ENCODE measurements at places on chromosomes 5 and 9.

DNA sequence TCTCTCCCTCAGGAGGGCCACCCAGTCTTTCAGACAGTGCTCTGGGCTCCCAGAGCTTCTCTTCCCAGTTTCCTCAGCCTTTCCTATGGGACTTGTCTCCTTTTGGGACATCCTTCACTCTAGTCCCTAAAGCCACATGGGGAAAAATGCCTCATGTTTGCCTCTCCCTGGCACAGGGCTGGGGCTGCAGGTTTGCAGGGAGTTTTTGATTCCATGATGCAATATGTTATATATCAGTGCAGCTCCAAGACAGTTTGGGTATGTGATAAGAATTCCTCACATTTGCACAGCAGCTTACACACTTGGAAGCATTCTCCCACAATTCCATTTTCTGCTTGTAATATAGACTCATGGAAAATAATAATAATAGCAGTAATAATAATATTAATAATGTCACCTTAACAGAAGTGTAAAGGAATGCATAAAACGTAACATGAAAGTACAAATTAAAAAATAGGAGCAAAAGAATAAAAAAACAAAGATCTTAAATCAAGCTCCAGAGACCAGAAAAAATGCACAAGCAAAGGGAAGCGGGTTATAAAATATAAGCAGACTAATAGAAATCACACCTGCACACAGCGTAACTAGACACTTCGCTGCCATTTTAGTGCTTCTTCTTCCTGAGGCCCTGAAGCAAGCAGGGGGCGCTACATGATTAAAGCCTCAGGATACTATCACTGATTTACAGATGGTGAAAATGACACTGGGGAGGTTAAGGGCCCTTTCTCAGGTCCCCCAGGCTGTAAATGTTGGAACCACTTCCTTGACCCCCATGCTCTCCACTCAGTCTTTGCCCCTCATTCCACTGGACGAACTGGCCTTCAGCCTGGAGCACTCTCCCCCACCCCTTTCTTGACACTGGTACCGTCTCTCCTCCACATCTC is 70.0 kb upstream of the IL17B start:
- no peak for DNase-seq

- no peak for DNase-seq
Observed at GRCh38 chr9:131144201-131144600, 18.8 kb downstream of the NUP214 start.

DNA sequence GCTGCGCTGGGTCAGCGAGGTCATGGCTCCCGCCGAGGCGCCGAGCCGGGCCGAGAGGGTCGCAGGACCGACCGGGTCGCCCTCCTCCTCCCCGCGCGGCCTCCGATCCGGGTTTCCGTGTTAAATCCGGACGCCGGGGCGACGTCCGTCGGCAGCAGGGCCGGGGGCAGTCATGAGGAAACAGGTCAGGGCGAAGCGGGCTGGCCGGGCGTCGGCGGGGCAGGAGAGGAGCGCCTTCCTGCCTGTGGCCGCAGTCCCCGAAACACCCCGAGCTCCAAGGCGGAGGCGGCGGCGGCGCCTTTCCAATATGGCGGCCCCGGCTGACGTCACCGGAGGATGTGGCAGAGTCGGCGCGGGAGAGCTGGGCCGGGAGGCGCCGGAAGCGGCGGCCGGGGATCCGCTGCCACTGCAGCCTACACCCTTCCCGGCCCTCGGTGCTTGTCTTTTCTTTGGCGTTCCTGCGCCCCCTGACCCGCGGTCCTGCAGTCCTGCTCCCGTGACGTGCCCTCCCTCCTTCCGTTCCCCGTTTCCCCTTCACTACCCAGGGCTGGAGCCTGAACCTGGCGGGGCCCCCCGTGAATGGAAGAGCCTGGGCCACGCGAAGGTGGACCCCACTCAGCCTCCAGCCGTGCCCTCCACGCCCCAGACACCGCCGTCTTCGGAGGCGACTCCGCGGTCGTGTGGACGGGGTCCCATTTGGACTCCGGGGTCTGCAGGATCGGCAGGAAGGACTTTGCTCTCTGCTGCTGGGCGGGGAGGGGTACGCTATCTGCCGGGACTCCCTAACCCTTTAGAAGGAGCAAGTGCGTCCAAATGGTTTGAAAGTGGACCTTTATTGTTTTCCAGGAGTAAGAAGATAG is at the start of gene GOLPH3:
Gene GOLPH3, minus strand, starts transcription at position 309 of the 860 bp plus-strand sequence. Its CDS starts 285 bp downstream, at position 24.
- DNase-seq: peak; percentile 88

- DNase-seq: no peak
Observed at GRCh38 chr5:178074266-178074952, 38.9 kb upstream of the N4BP3 start.

- no peak for DNase-seq
Observed at GRCh38 chr5:103409013-103409670, 150.6 kb downstream of the MACIR start.

DNA sequence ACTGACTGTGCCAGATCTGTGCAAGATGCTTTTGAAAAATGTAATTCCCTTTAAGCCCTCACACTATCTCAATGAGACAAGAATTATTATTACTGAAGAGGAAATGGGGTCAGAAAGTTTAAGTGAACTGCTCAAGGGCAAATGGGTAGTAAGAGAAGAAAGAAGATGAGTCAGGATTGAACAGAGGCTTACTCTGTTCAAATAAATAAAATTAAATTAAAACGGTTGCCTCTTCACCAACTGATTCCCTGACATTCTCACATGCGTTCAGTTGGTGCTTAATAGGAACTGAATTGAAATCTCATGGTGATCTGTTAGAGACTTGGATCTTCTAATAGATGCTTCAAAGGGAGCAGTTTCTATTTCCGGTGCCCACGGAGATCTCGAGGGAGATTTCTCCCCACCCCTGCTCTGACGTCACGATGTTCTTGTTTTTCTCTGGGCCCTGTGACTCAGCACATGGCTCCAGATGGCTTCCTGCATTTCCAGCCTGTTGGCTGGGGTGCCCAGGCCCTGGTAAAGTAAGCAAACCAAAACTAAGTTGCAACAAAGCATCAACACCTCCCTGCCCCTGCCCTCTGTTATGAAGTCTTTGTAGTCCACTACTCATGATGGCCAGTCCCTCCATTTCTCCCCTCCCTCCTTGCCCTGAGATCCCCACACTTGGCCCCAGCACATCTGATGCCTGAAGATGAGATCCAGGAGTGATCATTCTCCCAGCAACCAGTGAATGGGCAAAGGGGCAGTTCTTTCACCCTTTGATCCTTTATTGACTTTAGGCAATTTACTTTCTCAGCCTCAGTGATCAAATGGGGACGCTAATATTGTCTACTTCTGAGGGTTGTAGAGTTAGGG is 106.1 kb upstream of the CPEB4 start:
- no peak for DNase-seq

GRCh38 chr9:133975511-133975910 is 16.6 kb downstream of the VAV2 start:
- DNase-seq: no peak

GRCh38 chr5:82620957-82621600 is 342.9 kb upstream of the RPS23 start:
- no peak for DNase-seq

- DNase-seq: no peak
Observed at GRCh38 chr9:96100385-96101300, 201.3 kb downstream of the HSD17B3 start.

- peak; percentile 72 for DNase-seq
Observed at GRCh38 chr5:103271570-103272289, 13.2 kb downstream of the MACIR start.

GRCh38 chr9:36306471-36307306 is 48.4 kb upstream of the GNE start:
- DNase-seq: no peak

DNA sequence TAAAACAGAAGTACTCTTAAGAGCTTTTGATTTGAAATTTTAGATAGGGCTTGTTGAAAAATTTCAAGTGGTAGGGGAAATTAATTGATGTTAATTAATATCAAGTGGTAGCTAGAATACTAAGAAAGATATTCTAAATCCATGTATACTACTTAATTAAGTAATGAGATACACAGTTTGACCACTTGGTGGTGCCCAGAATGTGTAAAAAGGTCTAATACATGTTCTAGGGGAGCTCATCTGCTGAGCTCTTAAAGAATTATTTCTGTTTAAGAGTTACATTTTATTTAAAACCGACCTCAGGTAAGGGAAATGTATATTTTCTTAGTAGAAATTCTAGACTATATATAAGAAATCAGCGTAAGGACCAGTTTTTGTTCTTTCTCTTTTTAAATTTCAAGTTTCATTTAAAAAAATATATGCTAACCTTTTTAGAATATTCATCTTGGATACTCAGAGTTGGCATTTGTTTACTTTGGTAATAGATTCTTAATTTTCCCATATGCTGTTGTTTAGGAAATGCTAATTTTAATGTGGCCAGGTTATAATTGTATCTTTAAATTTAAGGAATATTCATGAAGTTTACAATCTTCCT is 61.5 kb downstream of the LNPEP start:
- DNase-seq: peak; percentile 69

GRCh38 chr5:62581836-62582597 is 3.4 kb downstream of the LRRC70 start:
- no peak for DNase-seq

DNA sequence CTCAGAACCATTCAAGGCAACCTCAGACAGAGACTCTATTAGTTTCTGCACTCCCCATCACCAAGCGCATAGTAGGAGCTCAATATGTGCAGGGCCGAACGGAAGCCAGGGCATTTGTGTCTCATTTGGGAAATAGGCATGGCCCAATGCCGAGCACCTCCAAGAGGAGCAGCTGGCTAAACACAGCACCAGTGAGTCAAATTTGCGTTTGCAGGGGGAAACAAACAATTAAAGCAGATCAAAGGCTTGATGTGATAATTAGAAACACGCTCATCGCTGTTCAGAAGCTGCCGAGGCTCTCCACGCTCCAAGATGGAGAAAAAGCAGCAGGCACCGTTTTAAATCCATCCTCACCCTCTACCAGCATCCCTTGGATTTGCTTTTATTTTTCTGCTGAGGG is 225.3 kb downstream of the AGTPBP1 start:
- no peak for DNase-seq

DNA sequence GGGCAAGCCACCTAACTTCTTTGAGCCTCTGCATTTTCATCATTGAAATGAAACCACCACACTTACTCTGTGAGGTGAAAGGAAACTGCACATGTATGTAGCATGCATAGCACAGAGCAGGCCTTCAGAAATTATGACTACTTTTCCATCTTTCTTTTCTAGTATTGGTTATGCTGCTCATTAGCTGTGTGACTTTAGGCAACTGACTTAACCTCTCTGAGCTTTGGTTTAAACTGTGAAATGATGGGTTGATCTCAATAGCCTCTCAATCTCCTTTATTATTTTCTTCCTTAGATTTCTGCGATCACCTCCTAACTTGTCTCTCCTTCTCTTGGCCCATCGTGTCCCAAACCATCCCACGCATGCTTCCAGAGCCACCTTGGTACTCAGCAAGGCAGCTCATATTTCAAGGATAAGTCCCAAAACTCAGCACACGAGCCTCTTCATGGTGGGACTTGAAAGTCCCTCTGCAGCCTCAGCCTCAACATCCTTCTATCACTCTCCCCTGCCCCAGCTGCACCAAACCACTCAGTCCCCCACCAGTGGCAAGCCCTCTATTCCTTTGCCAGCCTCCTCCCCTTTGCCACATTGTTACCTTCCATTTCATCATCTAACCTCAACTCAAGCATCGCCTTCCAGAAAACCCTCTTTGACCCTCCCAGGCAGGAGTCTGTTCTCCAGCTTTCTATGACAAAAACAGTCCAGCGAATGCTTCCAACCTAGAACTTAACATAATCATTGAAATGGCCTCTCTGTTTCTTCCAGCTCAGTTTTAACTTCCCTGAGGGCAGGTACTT is 60.3 kb upstream of the DNAH5 start:
- no peak for DNase-seq

DNA sequence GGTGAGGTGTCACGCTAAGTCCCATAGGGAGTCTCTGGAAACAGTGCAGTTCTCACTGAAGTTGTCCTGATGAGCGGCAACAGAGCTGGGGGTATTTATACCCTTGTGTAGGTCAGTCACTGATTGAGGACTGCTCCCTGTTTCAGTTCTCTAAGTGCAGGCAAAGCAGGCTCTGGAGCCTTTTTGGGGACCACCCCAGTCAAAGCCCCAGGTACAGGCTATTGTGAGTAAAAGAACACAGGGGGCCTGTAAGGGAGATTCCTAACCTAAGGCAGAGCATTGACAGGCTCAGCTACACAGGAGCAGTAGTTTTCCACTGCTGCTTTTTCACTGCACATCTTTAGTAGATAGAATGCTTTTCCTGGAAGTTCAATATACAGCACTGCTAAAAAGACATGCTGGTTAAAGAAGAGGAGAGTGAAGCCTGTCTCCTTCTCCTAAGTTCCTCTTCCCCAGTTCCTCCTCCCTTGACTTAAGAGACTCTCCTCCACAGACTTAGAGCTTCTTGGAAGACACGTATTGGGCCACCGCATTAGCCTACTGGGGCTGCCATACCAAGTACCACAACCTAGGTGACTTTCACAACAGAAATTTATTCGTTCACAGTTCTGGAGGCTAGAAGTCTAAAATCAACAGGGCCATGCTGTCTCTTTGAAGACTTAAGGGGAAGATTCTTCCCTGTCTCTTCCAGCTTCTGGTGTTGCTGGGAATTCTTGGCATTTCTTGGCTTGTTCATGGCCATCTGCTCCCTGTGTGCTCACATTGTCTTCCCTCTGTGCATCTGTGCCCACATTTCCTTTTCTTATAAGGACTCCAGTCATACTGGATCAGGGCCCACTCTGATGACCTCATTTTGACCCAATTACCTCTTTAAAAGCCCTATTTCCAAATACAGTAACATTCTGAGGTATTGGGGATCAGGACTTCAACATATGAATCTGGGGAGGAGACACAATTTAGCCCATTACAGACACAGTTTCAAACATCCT is 221.0 kb downstream of the ESM1 start:
- no peak for DNase-seq

DNA sequence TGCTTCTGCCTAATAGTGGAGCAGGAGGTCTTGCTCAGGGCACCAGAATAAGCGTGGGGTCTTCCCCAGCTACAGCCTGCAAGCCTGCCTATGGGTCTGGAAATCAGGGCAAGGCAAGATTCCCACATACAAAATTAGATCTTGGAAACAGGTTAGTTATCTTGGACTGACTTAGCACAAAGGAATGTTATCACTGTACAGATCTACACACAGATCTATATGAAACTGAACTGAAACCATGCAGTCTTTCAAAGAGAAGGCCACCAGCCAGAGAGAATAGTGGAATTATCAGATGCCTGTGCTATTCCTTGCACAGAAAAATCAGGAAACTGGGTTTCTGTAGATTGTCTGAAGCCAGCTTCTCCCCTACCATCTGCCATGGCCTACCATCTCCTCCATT is 585.7 kb downstream of the ACTL7B start:
- DNase-seq: no peak

DNA sequence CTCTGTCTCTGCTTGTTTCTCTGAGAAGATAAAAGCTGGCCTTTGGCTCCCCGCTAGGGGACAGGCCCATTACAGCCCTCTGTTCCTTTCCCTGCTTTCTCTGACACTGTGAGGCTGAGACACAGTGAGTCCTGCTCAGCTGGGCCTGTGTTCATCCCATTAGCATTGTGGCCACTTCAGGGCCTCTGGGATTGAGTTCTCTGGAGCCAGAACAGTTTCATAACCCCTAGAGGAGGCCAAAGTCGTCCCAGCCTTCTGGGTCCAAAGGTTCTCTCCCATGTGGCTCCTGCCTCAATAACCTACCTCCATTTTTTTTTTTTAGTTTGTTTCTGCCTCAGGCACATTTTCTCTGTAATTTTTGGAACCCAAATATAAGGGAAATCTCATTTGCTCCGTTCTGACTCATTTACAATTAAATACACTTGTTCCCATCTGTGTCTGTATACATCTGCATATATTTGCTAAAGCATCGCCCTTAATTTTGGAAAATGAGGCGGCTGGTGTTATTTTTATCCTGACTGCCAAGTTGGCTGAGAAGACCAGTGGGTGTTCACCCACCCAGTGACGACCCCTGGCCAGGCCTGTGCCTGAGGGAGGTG is 27.3 kb upstream of the CTNNA1 start:
- DNase-seq: peak; percentile 46

All from T47D (cell line).